H7 (cell line): ENCODE measurements at places on chromosomes 2 and 18. TPM values are rescaled to one million over a fixed set of nuclear protein-coding genes. Genes with fewer than 3 reads are reported as not detected.

Gene ZNF519
- 8.3 and 9.5 TPM in 2 replicates for total RNA-seq

Gene C2orf76
- 11.0 and 14.1 TPM in 2 replicates for total RNA-seq

Gene PDE11A
- 0.18 and 1.2 TPM in 2 replicates for total RNA-seq

Gene PIK3C3
- 23.0 and 27.2 TPM in 2 replicates for total RNA-seq

Gene TRIM43
- not detected in 2 replicates for total RNA-seq

Gene ATIC
- total RNA-seq, result 36.6 and 41.0 TPM in 2 replicates

Gene ALK
- total RNA-seq, result 0.15 and 0.21 TPM in 2 replicates

Gene SMAD2
- 63.3 and 68.1 TPM in 2 replicates for total RNA-seq

Gene GPR45
- total RNA-seq, result 0.15 TPM in 1 of 2 replicates, not detected in the other

Gene GPR35
- 0.07 TPM in 1 of 2 replicates, not detected in the other for total RNA-seq

Gene GNAL
- total RNA-seq, result 24.5 and 38.9 TPM in 2 replicates

Gene MARCHF4
- total RNA-seq, result 0.38 and 0.55 TPM in 2 replicates

Gene IL36A
- total RNA-seq, result not detected in 2 replicates

Gene ZC3H6
- 5.3 and 16.0 TPM in 2 replicates for total RNA-seq

Gene LOXL3
- 6.6 and 7.7 TPM in 2 replicates for total RNA-seq

Gene KCNG2
- total RNA-seq, result 0.14 and 0.18 TPM in 2 replicates

Gene CKAP2L
- 14.9 and 24.8 TPM in 2 replicates for total RNA-seq

Gene CCDC195
- total RNA-seq, result not detected in 2 replicates

Gene BCL2
- total RNA-seq, result 0.81 and 1.8 TPM in 2 replicates

Gene ATL2
- total RNA-seq, result 119 and 141 TPM in 2 replicates

Gene DNAJC5G
- not detected in 2 replicates for total RNA-seq

Gene SRD5A2
- total RNA-seq, result 0.04 TPM in 1 of 2 replicates, not detected in the other

Gene GTF2A1L
- 1.7 and 2.5 TPM in 2 replicates for total RNA-seq

Gene MYO3B
- total RNA-seq, result 0.35 and 0.41 TPM in 2 replicates

Gene TM4SF20
- total RNA-seq, result not detected in 2 replicates

Gene RAD51AP2
- 0.10 and 0.15 TPM in 2 replicates for total RNA-seq

Gene ATOH8
- total RNA-seq, result 0.33 and 1.1 TPM in 2 replicates

Gene POMC
- 4.4 and 6.4 TPM in 2 replicates for total RNA-seq

Gene BOLL
- 0.24 TPM in 1 of 2 replicates, not detected in the other for total RNA-seq

Gene DYSF
- 7.4 and 9.5 TPM in 2 replicates for total RNA-seq

Gene DSG4
- not detected in 2 replicates for total RNA-seq

Gene TEKT4
- not detected in 2 replicates for total RNA-seq

Gene CCDC85A
- 0.04 and 0.14 TPM in 2 replicates for total RNA-seq

Gene MTIF2
- 34.2 and 54.3 TPM in 2 replicates for total RNA-seq

Gene RAB6C
- total RNA-seq, result not detected in 2 replicates

Gene CPLX4
- not detected in 2 replicates for total RNA-seq

Gene ABCA12
- not detected in 2 replicates for total RNA-seq

Gene ANKRD62
- total RNA-seq, result not detected in 2 replicates
